ENCODE measurements at places on chromosomes 6 and 20.

- DNase-seq: no peak
Observed at GRCh38 chr20:51583073-51583472, 40.6 kb upstream of the NFATC2 start.

GRCh38 chr6:150897400-150897943 is 32.0 kb downstream of the MTHFD1L start:
- DNase-seq: no peak

DNA sequence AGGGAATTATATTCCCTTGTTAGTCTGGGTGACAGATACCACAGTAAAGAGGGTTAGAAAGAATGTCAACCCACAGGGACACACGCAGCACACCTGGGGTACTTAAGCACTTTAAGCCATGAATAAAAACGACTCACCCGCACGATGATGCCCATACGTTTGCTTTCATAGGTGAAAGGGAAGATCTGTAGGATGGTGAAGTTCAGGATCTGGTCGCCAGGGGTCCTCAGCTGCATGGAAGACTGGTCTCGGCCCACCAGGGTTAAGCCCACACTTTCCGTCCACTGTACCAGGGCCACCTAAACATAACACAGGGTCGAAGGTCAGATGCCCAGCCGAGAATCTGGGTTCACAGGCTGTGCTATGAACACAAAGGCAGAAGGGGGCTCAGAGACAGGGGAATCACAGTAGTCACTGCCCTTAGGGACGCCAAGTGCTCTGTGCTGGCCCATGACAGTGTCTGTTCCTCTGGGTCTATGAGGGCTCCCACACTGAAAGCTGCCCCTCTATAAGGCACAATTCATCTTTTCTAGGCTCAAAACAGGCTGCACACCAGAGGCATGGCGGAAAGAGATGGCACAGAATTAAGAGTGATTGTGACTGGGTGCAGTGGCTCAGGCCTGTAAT is 96.8 kb upstream of the NFATC2 start:
- DNase-seq: peak; percentile 36

DNA sequence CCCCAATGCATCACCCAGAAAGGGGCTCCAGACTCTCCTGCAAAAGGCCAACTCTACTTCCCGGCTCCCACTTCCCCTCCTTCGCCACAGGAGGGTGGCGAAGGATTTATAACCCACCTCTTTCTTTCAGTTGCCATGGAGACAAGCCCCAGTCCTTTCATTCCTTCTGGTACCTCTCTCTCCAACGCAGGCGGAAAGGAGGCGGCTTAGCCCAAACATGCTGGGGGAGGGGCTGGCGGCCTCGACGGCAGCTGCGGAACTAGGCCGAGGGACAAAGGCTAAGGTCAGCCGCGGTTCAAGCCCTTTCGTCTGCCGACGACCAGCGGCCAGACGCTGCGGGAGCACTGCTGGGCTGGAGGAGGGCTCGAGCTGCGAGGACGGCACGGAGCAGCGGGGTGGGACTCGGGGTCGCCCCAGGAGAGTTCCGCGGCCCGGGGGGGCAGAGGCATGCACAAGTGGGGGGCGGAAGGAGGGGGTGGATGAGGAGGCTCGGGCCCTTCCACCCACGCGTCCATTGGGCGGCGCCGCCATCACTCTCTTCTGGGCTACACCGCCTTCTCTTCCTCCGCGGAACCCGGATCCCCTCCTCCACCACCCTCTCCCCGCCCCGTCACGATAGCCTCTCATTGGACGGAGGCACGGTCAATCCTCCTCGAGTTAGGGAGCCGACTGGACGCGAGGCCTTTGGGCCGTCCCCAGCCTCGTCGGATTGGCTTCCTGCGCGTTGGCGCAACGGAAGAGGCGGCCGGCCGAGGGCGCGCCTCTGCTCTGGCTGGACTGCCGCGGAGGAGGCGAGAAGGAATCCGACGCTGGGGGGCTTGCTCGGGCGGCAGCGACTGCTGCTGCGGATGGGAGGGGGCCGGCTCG is at the start of gene PANK2:
TSS of gene PANK2 (plus strand) at position 766 of the 867 bp plus-strand sequence.
- peak; percentile 95 for DNase-seq

DNA sequence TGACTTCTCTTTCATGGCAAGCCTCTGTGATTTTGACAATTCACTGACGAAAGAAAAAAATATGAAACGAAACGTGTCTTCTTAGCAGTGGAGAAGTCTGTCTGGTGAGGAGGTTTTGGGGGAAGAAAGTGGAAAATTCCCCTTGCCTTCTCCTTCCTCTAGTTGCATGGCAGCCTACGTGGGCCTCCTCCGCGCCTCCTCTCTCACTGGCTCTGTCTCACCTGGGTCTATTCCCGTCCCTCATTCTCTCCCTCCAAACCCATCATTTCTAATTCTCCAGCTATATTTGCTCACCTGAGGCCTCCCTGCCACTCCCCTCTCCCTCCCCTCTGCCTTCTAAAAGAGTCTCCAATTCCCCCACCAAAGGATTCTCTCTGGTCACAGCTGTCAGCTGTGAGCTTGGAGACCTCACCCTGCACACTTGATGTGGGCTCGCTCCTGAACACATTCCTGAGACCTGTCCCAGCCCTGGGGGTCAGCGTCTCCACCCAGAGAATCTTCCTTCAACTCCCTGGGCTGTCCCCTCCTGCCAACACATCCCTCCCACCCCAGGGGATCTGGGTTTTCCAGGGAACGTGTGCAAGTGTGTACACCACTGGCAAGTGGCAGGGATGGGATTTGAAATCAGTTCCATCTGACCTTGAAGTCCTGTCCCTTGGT is 159.6 kb upstream of the PMEPA1 start:
- no peak for DNase-seq
